ENCODE measurements at places on chromosomes 5 and 9. TPM values are rescaled to one million over a fixed set of nuclear protein-coding genes. Genes with fewer than 3 reads are reported as not detected.

Gene SMIM33
- not detected for total RNA-seq

Gene F2RL2
- total RNA-seq, result 1.3 TPM

Gene ECPAS
- total RNA-seq, result 103 TPM

Gene NPR3
- total RNA-seq, result 22.2 TPM

Gene UHRF2
- total RNA-seq, result 18.0 TPM

Gene FOXD4L6
- total RNA-seq, result not detected

DNA sequence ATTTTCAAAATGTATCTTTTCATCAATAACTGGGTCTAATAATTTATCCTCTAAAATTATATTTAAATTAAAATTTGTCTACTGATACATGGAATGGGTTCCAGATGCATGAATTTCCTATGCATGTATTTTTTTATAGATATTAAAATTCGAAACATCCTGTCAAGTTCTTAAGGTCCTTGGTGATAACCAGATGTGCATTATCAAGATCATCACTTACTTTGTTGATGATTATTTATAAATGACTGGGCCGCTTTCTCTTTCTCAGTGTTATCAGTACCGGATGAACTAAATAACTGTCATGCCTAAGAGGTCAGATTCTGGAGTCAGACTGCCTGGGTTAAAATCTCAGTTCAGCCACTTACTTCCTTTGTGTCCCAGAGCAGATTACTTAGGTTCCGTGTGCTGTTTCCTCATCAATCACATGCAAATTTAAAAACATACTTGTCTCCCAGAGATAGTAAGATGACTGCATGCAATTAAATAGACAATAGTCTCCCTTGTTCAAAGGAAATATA is 124.3 kb downstream of the TEX10 start:
- DNase-seq, result no peak

- no peak for DNase-seq
Measured at GRCh38 chr9:72289401-72289800, 75.6 kb downstream of the ZFAND5 start.

DNA sequence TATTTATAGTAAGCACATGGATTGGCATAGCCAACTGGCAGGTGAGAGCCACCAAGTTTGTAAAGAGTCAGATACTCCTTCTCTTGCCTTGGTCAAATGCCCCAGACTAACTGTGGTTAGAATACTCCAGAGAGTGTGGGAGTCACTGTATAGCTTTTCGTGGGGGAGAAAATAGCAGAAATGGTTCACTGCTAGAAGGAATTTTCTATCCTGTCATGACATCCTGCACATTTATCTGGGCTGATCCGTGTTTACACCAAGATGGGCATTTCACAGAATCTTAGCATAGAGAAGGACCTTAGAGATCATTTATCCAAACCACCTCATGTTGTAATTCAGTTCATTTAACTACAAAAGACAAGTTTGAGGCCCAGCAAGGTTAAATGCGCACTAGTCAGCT is 460.8 kb downstream of the ENC1 start:
- no peak for DNase-seq

GRCh38 chr9:134301387-134302129 is 24.7 kb upstream of the RXRA start:
- no peak for DNase-seq

DNA sequence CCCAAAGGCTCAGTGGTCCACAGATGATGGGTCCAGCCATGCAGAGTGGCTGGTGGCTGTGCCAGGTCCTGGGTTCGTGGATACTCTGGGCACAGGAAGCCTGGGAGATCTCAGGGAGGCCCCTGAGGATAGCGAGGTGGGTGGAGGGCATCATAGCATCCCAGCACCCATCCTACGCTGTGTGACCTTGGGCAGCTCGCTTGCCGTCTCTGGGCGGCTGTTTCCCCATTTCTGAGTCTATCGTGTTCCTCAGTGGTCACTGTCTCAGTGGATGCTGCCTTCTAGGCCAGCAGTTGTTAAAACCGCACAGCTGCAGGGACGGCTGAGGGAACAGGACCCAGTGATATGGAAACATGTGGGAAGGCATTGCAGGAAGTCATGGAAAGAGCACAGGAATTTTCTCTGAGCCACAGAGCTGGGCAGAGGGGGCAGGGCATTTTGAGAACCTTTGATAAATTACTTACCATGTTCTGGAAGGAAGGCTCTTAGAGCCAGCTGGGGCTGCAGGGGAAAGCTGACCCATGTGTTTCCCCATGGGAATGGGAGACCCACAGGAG is 86.4 kb upstream of the COL5A1 start:
- DNase-seq, result no peak

DNA sequence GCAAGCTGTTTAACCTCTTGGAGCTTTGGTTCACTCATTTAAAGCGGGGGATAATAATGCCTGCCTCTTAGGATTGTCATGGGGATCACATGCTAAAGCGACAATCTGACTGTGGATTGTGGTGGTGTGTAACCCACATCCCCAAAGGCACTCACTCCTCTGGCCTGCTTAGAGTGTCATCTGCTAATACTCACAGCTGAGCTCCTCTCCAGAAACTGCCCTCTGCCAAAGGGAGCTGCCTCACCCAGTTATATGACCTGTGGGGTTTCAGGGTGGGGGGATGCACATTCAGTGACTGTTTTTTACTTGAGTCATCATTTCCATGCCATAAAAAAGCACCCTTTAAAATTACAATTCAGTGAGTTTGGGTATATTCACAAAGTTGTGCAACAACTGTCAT is 110.0 kb upstream of the SPOCK1 start:
- DNase-seq, result no peak

DNA sequence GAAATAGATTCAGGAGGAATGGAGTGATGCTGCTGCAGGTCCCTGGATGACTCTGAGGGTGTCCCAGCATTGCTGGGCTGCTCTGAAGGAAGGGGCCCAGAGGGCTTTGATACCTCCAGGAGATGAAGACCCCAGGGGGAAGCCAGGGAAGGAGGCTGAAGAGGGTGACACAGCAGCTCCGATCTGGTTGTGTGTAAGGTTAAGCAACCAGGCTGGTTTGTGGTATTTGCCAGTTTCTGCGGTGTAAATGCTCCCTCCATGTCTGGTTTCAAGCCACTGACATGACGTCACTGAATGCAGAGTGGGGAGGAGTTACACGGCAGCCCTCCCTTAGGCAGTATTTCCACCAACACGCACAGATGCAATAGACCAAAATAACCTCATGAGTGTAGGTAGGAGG is 40.0 kb upstream of the ORM1 start:
- peak; percentile 17 for DNase-seq

DNA sequence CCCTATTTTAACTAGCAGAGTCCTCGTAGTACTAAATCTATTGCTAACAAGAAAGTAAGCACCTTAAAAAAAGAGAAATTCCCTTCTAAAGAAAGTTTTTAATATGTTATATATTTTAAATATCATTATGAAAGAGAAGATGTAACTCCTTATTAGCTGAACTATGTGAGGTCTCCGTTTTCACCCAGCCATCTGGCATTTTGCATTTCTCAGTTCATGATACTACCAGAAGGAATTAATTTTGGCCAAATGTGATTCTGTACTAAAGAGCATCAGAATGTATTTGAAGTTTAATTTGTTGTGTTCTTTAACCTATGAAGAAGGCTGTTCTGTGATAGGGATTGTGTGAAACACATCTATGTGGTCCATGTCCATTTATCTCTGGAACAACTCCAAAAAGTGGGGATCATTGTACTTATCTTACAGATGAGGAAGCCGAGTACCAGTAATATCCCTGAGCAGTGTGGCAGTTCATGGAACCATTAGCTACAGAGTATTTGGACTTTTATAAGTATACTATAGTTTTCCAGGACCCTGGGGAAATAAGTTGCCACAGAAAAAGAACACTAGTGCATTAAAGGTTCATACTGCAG is 29.8 kb downstream of the TNFAIP8 start:
- DNase-seq, result no peak

DNA sequence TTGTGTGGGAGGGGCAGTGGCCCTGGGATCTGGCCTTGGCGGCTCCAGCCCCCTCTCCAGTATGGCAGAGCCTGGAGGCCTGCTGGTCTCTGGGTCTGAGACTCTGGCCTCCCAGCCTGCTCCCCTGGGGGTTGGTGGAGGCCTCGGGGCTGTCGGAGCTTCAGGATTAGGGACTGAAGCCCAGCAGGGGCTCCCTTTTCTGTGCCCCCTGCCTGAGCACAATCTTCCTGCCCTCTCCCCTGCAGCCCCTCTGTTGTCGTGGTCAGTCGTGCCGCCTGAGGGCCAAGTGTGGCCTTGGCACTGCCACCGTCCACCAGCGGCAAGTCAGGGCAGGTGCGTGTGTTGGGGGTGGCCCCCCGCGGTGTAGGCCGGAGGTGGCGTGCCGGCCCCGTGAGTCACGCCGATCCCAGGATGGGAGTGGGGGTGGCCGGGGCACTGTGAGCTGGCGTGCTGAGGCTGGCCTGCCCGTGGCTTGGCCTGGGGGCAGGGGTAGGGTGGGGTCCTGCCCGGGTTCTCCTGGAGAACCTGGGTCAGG is 53.6 kb downstream of the RXRA start:
- no peak for DNase-seq

- DNase-seq, result no peak
Measured at GRCh38 chr5:157740229-157740610, 3.3 kb upstream of the LSM11 start.

GRCh38 chr5:98200726-98201541 is 572.5 kb upstream of the RGMB start:
- no peak for DNase-seq
